ENCODE measurements at places on chromosomes 6 and 20.

- DNase-seq: no peak
These were observed 134.0 kb downstream of the TAF4 start for GRCh38 chr20:61931476-61932198.

GRCh38 chr6:18742406-18742805 lies 355.3 kb downstream of the RNF144B start:
- DNase-seq: no peak

- DNase-seq: no peak
These were observed 5.3 kb downstream of the POPDC3 start for GRCh38 chr6:105174512-105174911.

GRCh38 chr20:49466114-49466912 lies 16.2 kb downstream of the KCNB1 start:
- DNase-seq: no peak

- DNase-seq: peak; percentile 22
These were observed 30.0 kb downstream of the RSPO3 start for GRCh38 chr6:127148511-127148910.

DNA sequence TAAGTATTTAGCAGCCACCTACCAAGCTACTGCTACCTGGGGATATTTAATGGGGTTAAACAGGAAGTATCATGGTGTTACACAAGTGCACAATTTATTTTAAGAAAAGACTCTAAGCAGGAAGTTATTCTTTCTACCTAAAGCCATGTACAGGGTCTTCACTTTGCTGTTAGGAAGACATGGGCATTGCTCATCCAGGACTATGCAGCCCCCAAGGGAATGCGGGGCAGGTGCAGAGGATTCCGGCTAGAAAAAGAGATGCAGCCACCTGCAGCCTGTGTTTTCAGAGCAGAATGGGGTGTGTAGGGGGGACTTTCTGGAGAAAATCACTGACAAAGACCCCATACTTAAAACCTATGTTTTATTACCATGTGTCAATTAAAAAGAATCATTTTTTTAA lies 399.1 kb upstream of the NOX3 start:
- DNase-seq: no peak

DNA sequence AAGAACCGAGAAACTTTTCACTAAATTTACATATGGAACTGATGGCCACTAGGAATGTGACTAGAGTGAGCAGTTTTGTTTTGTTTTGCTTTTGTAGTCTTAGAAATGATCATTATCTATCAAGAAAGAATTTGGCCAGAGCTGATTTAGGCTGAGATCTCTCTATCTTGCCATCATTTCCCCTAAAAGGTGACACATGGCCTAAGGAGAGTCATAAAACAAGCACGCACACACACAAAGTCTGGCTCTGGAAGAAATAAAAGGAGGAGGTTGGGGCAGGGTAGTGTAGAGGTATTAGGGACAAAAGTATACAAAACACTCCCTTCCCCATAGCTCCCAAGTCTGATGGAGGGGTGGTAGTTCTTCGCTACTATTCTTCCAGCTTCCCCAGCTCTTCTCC lies 56.4 kb downstream of the RIPOR2 start:
- no peak for DNase-seq

GRCh38 chr20:58909585-58909984 lies 57.1 kb downstream of the GNAS start:
- no peak for DNase-seq

DNA sequence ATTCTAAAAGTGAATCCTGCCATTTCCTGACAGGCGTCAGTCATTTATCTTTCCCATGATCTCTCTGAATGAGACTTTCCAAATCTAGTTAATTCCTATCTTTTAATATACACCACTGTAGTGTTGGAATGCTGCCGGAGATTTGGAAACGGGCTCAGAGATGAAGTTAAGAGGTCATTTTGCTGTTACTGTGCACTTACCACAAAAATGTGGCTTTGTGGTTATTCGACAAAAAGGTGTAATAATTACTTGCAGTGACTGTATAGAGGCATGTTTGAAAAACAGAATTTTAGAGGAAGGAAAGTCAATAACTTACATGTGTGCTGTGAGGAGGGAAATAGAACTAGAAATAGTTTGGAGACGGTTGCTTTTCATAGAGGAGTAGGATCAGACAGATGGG lies 460.2 kb upstream of the BTBD3 start:
- no peak for DNase-seq

DNA sequence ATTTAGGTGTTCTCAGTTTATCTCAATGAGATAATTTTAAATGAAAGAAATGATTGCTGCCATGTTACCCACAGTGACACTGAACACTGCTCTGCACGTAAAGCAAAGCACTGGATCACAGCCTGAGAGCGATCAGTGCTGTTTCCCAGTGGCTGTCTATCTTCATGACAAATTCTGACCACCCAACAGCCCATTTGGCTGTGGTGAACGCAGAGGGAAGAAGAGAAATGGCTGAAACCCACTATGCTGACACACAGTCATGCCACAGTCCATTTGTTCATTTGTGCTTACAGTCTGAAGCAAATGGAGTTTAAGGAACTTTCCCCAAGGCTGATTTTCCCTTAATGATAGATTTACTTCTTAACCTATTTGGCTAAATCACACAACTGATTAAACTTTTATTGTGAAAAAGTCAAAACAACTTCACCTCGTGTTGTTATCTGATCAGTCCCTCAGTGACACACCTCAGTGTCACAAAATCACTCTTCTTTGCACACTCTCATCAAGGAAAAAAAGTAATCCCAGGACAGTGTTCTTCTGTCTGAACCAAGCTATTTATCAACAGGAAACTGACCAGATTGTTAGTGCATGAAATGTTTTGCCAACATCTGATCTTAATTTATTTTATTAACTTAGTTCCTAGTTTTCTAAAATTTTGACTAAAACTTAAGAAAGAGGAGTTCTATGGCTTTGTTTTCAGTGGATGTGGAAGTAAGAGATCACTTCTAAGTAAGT lies 225.1 kb downstream of the TBX18 start:
- DNase-seq: no peak

DNA sequence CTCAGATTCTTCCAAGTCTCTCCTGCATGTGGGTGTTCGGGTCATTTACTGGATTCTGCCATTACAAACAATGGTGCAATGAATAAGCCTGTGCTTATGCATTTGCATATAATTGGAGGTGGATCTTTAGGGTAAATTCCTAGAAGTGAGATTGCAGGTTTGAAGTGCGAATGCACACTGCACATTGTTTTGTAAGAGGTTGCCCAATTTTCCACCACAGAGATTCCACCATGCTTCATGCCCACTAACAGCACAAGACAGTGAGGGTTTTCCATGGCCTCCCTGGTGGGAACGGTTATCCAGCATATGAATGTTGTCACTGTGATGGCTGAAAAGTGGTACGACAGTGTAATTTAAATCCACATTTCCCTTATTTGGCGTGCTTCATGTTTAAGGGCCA lies 178.8 kb upstream of the PMEPA1 start:
- DNase-seq: no peak

DNA sequence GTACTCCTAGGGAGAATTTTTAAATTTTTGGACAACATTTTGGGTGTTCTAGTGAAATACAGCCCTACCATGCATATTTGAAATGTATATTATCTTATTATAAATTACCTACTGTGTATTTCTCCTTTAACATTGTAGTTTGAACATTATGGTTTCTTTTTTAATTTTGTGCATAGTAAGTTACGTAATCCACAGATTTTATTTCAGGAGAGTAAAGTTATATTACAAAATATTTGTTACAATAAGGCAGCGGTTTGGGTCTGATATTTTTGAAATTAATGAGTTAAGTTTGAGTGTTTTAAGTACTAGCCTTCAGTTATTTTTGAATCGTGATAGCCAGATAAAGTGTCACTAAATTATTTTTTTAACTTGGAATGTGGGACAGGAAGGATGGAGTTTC lies 7.3 kb upstream of the SOX4 start:
- DNase-seq: no peak

GRCh38 chr6:34871853-34872252 lies 16.0 kb downstream of the TAF11 start:
- DNase-seq: no peak

GRCh38 chr6:33019372-33019771 lies 10.0 kb upstream of the HLA-DOA start:
- DNase-seq: no peak

Measured in cerebellar cortex (tissue), 1 donor.